ENCODE measurements at places on chromosomes 16 and 17.
A peak's percentile ranks its signal among the peaks of the same experiment; 100 is the strongest.

DNA sequence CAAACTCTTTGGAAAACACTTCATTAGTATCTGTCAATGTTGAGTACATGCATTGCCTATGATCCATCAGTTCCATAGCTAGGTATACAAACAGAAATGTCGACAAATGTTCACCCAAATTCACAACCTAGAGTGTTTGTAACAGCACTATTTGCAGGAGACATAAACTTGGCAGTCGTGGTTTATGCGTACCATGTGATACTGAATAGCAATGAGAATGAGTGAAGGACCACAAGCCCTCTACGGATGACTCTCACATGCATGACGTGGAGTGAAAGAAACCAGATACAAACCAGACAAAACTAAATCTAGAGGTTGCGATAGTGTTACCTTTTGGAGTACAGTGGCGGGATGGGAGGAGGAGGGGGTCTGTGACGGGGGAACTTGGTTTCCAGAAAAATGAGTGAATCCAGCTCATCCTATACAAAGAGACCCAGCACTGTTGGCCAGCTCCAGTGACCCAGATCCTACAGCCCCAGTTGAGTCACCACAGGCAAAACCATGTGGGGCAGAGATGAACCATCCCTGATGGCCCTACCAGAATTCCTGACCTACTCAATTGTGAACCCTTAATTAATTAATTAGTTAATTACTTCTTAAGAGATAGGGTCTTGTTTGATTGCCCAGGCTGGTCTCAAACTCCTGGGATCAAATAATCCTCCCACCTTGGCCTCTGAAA, 15.9 kb upstream of the ULK2 start:
- DNase-seq = no peak

DNA sequence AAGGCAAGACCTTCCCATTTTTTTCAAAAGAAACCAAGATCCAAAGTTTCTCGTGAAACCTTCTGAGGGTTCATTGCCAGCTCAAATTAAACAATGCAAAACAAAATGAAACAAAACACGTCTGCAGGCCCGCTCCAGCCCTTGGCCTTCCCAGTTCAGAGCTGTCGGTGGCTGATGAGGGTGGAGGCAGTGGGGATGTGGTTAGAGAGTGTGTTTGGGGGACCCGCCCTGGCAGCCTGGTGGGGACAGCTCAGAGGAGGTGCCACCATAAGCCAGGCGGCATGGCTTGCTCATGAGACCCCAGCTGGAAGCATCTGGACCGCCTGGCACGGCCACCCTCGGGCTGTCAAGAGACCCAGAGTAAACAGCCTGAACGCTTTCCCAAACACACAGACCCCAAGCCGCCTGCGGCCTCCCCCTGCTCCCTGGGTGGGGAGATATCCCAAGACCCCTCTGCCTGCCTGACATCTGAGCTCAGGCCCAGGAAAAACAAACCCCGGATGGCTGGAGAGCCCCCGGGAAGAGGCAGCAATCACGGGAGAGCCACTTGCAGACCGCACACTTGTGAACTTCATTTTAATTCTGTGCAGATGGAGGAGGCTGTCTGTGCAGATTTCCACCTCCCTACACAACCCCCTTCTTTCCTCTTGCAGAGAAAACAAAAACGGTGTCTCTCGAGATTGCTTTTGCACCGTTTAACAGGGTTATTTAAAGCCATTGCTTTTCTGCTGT, 35.4 kb upstream of the LITAF start:
- no peak for DNase-seq

- peak; percentile 100 for DNase-seq
These were observed 805 bp upstream of the ORAI3 start for GRCh38 chr16:30947859-30948666.

DNA sequence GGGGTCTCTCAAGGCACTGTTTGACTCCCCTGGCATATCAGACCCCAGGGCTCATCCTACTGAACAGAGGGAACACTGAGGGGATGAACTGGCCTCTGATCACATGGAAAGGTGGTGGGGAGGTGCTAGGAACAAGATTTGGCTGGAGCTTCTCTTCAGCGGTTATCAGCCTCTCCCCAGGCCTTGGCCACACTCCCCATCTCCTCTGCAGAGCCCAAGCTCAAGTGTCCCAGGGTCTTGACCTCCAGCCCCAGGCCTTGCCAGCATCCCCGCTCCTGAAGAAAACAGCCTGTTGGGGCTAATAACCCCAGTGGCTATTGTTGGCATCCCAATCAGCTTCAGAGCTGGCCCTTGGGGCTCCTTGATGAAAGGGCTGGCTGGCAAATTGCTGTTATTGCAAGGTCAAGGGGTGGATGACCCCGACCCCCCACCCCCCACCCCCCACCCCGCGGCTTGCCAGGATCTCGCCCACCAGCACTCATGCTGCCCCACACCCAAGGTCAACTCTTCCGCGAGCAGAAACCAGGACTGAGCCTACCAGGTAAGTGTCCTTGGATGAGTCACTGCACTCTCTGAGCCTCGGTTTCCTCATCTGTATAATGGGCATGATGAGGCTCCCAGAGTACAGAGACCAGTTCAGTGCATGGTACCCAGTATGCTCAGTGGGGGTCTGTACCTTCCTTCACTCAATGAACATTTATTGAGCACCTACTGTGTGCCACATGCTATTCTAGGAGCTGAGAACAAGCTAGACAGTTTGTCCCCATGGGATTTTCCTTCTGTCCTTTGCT, 18.8 kb upstream of the FAM83G start:
- no peak for DNase-seq

DNA sequence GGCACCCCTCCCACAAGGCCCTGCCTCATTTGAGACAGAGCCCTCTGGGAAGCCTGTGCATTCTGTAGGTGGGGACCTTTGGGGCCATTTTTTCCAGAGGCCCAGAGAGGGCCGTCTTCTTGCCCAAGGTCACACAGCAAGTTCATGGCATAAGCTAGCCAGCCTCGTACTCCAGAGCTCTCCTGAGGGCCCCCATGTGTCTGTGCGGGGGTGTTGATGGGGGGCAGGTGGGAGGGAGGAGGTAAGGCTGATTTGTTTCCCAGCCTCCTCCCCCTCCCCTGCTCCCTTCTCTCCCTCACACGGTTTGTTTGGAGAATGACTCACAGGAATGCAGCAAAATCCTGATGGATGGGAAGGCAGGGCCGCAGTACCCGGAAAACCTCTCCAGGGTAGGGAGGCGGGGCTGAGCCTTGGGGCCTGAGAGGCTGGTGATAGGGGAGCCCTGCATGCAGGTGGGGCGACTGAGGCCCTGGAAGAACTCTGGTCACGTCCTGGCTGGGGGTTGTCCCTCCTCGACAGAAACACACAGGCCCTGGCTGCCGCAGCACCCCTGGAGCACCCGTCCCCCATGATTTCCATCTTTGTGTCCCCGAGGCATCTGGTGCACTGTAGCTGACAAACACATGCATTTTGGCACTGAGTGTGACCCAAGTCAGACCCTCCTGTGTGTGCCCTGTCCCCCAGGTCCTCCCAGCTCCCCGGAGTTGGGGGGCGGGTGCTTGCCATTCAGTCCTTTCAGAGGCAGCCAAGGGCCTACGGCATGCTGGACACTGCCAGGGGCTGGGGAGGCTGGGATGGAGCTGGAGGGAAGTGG, 29.7 kb downstream of the RAI1 start:
- DNase-seq = peak; percentile 96
